Activated CD8-positive, alpha-beta T cell treated with anti-CD3 and anti-CD28 coated beads, Interleukin-2, amount 10 ng/mL, durations not matched to agents 7 days and 5 days (primary cell): ENCODE measurements at places on chromosomes 2 and 18.

GRCh38 chr2:165818920-165819319, 24.9 kb upstream of the GALNT3 start:
- no peak for DNase-seq

- DNase-seq = no peak
These were observed 40.5 kb downstream of the HS6ST1 start for GRCh38 chr2:128277961-128278681.

DNA sequence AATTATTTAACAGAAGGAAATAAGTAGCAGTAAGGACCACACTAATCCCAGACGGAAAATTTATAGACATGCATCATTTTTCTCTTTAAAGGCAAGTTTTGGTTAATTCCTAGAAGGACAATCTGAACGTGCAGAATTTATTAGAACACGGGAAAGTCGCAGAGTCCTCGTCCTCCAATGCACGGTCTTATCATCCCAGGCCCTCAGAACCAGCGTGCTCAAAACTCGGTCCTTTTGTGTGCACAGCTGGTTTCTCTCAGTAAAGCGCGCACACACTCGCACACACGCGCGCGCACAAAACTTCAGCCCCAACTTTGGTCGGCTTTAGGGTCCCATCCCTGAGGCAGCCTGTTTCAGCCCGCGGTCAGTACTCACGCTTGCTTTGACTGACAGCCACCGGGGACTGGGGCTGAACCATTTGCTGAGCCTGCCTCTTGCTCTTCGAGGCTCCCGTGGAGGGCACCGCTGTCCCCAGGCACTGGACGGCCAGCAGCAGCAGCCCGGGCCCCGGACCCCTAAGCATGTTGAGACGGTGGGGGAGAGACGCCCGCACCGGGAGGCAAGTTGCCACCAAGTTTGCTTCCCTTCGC, 493 bp downstream of the FN1 start:
- peak; percentile 25 for DNase-seq

GRCh38 chr2:241772063-241772499, 4.5 kb upstream of the GAL3ST2 start:
- peak; percentile 62 for DNase-seq

- no peak for DNase-seq
These were observed 216.3 kb downstream of the BCL11A start for GRCh38 chr2:60337142-60337497.
